ENCODE measurements at places on chromosomes 4 and X.

DNA sequence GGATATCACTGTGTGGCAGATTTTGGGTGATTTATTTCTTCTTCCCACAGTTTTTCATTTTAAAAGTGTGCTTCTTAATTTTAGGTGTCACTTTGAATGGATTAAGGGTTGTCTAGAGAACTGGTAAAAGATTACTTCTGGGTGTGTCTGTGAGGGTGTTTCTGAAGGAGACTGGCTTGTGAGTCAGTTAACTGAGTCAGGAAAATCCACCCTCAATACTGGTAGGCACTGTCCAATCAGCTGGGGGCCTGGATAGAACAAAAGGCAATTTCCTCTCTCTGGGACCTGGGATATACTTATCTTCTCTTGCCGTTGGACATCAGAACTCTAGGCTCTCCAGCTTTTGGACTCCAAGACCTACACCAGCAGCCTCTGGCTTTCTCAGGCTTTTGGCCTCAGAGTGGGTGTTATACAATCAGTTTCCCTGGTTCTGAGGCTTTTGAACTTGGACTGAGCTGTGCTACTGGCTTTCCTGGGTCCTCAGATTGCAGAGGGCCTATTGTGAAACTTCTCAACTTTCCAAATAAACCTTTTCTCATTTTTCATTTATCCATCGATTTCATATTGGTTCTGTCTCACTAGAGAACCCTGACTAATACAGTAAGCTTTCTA is 413.1 kb downstream of the GBA3 start:
- DNase-seq: no peak

GRCh38 chr4:106486533-106486932 is 118.0 kb upstream of the GIMD1 start:
- no peak for DNase-seq

DNA sequence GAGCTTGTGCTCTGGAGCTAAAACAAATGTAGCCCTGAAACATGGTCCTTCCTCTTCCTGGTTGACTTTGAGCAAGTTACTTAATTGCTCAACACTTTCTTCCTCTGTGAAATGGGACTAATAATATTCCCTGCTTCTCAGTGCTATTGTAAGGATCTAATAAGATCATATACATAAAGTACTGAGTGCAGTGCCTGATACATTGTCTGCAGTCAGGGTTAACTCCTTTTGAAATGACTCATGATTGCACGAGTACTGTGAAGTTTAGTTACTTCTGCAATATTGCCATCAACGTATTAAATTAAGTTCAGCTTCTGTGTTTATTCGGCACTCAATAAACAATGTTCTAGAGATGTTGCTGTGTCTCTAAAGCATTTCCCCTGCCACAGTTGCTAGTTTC is 91.8 kb upstream of the HPRT1 start:
- DNase-seq: no peak

- DNase-seq: peak; percentile 76
Observed at GRCh38 chr4:163707873-163708272, 213.4 kb downstream of the TMA16 start.

GRCh38 chrX:154795016-154795415 is 10.3 kb downstream of the MPP1 start:
- no peak for DNase-seq

GRCh38 chrX:131985526-131986049 is 37.5 kb upstream of the STK26 start:
- no peak for DNase-seq

DNA sequence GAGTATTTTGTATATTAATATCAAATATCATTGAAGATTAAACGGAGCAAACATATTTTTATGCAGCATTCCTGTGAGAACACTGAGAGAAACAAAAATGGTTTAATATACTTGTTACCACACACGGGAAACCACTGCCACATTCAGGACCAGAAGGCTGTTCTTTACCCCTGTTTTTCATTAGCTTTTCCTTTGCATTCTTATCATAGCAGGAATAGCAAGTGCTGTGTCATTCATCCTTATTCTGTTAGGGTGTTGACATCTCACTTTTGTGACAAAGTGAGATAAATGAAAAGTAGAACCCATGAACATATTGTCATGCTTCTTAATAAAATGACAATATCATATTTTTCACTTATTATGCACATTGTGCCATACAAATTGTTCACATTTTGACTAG is 212.4 kb upstream of the NDST4 start:
- DNase-seq: no peak
